ENCODE measurements at places on chromosomes 6 and 20. TPM values are rescaled to one million over a fixed set of nuclear protein-coding genes. Genes with fewer than 3 reads are reported as not detected.
A peak's percentile ranks its signal among the peaks of the same experiment; 100 is the strongest.

GRCh38 chr6:134379599-134379998, 61.7 kb upstream of the SGK1 start:
- no peak for DNase-seq

DNA sequence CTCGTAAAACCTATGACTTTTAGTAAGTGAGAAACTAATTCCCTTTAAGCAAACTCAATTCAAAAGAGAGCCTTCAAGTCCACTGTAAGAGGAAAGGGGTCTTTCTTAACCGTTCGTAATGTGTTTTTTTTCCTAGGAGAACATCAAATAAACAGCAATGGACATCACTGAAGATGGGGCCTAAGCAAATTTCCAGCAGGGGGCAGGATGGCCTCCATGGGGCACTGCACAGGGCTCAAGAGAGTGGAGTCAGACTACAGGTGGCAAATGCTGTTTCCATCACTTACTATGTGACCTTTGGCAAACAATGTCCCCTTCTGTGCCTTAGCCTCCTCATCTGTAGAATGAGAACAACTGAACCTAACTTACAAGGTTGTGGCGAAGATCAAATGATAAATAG, 88.7 kb downstream of the ARHGAP18 start:
- peak; percentile 18 for DNase-seq

- no peak for DNase-seq
Observed at GRCh38 chr20:61849822-61850221, 215.9 kb downstream of the TAF4 start.

DNA sequence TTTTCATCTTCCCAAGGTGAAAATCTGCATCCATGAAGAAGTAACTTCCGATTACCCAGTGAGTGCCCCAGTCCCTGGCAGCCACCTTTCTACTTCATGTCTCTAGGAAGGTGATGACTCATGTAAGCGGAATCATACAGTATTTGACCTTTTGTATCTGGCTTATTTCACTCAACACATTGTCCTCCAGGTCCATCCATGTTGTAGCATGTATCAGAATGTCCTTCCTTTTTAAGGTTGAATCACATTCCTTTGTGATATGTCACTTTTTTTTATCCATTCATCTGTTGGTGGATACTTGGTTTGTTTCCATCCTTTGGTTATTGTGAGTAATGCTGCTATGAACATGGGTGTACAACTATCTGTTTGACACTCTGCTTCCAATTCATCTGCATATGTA, 176.3 kb upstream of the CDYL start:
- no peak for DNase-seq

DNA sequence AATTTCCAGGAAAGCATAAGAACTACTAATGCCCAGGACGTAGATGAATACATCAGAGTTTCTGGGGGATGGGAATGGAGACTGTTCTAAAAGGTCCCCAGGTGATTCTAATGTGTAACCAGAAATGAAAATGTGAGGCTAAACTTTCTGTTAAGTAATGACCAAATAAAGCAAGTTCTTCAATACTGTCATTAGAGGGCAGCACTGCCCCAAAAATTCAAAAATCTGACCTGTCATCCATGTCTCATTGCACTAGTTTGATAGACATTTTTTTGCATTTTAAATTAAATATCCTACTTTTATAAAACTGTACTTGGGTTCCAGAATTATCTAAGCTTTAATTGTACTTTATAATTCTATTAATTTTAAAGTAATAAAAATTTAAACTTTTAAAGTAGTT, 94.9 kb downstream of the RFX6 start:
- DNase-seq: no peak

GRCh38 chr6:36998723-36999038, 6.8 kb upstream of the FGD2 start:
- no peak for DNase-seq

The SLC17A3 gene
- 0.76 TPM for total RNA-seq

DNA sequence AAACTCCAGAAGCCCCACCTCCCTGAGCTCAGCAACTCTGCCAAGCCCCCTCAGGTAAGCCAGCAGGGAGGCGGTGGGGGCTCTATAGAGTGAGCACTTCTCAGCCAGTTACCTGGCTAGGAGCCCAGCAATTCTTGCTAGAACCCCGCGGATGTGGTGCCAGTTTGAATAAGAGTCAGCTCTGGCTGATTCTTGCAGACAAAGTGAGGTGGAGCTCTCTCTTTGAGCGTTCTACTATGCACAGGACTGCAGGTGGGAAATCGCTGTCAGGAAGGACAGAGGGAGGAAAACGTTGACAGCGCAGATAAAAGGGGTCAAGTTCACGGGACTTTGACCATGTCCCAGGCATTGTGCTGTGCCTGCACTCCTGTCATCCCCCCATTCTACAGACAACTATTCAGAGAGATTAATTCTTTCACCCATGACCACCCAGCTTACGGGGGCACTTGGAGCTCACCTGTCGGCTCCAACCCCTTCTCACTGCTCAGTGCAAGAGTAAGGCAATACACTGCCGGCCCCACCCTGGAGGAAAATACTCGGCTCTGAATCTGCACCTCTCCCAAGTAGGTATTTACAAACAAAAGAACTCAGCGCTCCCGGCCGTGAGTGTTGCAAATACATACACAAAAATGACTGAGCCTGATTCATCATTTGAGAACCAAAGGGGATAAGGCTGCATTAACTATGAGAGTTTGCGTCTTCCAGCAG, 92.9 kb downstream of the ANKRD60 start:
- DNase-seq: no peak

DNA sequence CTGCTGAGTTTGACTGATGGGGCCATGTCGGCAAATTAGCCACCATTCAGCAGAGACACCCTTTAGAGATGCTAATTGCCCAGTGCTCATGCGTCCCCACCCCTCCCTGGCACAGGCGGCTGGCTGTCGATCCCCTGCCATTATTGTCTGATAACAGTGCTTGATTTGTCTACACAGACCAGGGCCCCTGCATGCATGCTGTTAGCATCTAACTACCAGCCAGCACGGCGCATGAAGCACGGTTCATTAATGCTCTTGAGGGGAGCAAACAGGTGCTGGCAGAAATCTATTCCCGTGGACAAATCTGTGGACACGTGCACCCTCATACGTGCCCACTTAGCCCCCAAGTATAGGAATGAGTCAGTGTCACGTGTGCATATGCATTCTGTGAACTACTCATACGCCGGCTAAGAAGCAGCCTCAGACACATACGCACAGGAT, 32.2 kb downstream of the KCNB1 start:
- DNase-seq: no peak

The RNF39 gene
- total RNA-seq: not detected

The MAP1LC3A gene
- total RNA-seq: 2.6 TPM

DNA sequence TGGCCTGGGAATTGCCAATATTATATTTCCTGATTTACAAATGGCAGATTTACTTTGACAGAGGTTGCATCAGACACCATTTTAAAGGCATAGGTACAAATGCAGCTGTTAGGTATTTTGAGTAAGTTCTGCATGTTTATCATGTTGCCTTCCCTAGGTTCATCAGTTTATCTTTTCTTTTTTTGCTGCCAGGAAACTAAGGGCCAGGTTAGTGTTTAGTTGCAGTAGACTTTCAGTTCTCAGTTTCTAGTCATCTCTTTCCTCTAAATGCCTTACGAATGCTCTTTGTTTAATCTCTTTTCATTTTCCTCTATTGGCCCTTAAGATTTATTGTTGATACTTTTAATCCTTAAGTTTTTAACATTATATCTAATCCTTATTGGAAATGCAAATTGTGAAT, 129.9 kb downstream of the SMAP1 start:
- DNase-seq: no peak

GRCh38 chr6:134795691-134796090, 154.2 kb downstream of the ALDH8A1 start:
- DNase-seq: no peak

DNA sequence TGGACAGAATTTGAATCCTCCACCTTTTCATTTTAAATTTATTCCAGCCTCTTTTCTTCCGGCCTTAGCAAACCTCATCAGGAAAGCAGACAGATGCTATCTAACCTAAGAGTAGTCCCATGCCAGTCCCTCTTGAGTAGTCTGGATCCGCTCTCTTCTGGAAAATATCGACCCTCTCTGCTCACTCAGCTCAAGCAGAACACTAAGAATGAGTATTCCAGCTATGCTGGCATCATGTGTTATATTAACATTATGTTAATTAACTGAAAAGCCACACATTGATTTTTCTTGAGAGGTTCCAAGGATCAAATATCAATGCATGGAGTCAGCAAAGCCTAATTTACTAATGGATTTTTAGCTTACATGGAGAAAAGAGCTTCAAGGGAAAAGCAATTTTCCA, 161.4 kb downstream of the ID4 start:
- DNase-seq: no peak

DNA sequence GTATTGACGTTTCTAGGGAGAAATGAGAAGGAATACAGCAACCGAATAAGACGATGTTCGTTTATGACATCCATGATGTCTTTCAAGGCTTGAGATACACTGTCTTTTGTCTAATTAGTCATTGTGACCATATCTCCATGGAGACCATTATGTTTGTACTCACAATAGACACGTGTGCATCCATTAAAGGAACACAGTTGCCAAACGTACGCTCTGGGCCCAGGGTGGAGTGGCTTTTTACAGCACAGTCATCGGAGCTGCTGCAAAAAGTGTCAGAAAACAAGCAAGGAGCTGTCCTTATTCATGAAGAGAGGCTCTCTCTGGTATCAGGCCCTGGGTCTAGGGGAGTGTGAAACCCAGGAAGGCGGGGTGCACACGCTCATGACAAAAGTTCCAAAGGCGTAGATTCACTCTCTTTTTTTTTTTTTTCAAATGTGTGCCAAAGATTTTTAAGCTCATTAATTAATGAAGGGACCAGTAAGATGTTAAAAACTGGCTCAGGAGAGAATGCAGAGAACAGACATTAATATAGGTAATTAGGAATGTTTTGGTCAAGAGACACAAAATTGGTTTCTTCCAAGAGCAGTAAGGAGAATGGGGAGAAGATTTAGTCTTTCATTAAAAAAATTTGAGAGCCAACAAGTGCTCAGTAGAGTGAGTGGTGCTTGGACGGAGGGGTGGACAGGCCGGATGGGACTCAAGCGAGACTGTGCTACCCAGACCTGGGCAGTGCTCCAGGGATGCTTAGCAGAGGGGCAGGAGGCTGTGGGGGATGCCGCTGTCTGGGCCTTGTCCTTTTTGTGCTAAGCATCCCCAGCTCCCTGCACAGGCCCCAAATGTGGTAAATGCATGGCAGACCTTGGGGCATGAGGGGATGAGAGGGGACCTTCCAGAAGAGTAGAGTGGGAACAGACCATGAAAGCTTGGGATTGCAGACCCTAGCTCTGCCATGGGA, 34.9 kb upstream of the GTSF1L start:
- no peak for DNase-seq

GRCh38 chr6:167951781-167952511, 45.5 kb upstream of the KIF25 start:
- no peak for DNase-seq

- DNase-seq: no peak
Observed at GRCh38 chr6:150267686-150268561, 100.9 kb upstream of the IYD start.

- DNase-seq: no peak
Observed at GRCh38 chr6:84908304-84908904, 144.0 kb upstream of the TBX18 start.

DNA sequence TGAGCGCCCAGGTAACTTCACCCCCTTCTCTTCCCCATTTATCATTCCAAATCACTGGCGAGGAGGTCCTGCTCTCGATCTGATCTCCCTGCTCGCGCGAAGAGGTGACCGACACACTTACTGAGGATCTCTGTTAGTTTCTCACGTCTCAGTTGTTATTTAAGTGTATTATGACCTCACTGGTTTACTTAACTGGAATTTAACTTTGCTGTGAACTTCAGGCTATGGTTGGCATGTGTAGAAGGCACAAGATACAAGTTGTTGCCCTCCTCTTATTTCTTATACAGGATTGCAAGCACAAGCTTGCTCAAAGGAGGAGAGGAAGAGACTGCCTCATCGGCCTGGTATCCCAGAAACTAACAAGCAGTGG, 1.2 kb downstream of the RNF217 start:
- no peak for DNase-seq

The DSTN gene
- 41.3 TPM for total RNA-seq

DNA sequence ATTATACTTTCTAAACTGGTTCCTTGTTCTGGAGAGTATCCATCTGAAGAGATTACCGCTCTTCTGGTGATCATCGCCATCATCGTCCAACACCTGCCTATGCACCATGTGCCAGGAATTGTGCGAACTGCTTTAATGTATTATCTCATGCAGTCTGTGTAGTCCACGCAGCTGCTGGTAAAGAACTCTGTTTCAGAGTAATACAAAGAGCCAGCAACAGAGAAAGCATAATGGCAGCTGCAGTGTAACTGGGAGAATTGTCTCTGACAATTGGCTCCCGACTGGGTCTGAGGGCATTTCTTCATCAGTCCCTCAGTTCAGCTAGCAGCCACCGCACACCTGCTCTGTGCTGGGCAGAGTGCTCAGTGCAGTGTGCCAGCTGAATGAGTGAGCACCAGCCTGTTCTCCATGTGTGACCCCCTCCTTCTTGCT, 383.4 kb downstream of the GRIK2 start:
- DNase-seq: no peak

DNA sequence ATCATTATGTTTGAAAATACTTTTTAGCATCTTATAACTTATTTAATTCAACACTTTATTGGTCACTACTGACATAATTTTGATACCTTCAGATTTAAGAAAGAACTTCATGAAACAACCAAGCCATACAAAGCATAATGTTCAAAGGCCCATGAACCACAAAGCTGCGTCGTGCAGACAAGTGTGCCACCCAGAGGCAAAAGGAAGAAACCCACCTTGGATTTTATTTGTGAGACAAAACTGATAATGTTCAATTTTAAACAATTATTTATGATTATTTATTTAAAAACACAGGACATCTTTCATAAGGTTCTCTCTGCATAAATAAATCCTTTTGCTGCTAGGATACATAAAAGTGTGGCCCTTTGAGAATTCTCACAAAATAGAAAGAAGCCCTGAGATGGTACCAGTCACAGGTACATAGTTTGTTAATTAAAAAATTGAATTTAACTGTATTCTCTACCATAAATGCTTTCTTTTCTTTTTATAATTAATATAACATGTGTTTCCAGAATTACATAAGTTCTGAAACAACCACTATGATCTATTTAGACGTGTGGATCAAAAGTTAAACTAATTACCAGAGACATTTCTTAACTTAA, 143.7 kb downstream of the RALGAPA2 start:
- peak; percentile 49 for DNase-seq

- no peak for DNase-seq
Observed at GRCh38 chr6:109800771-109801170, 109.7 kb downstream of the FIG4 start.

- no peak for DNase-seq
Observed at GRCh38 chr6:114096561-114097172, 125.7 kb upstream of the HDAC2 start.

The MAP7 gene
- total RNA-seq: 0.39 TPM

DNA sequence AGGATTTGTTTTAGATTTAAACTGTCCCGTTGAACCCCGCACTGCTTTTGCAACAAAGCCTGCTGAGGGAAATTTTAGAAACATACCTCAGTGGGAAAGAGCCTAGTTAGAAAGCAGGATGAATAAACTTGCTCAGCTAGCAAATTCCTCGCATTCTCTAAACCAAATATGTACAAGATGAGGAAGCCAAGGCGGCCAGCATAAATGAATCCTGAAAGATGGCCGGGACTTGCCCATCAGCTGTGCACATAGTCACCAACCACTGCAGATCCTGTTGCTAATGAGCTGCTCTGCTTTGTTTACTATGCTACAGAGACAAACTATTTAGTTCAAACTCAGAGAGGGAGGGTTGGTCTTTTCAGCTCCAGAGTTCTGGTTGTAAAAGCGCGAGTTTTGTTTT, 49.0 kb downstream of the TMEM170B start:
- DNase-seq: no peak

The BEND6 gene
- not detected for total RNA-seq

- no peak for DNase-seq
Observed at GRCh38 chr6:114998492-114998891, 655.7 kb upstream of the HS3ST5 start.

The FOXA2 gene
- 0.13 TPM for total RNA-seq

All from T-cell (primary cell).